ENCODE measurements at places on chromosomes 7 and 10. TPM values are rescaled to one million over a fixed set of nuclear protein-coding genes. Genes with fewer than 3 reads are reported as not detected.

GRCh38 chr7:17185690-17186070, 112.8 kb upstream of the AHR start:
- DNase-seq, result no peak

GRCh38 chr10:72027498-72027897, 60.9 kb downstream of the SPOCK2 start:
- DNase-seq, result no peak

GRCh38 chr7:8549046-8549445, 115.6 kb downstream of the NXPH1 start:
- DNase-seq, result no peak

DNA sequence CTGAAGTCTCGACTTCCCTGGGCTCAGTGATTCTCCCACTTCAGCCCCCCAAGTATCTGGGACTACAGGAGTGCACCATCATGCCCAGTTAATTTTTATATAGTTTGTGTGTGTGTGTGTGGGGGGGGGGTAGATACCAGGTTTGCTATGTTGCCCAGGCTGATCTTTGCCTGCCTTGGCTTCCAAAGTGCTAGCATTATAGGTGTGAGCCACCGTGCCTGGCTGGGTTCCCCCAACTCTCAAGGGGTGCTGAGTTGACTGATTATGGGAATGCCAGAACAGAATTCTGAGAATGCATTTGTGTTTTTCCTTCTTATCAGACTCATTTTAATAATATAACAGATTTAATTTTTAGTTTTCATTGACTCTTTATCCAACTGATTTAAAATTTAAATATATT, 19.5 kb downstream of the RPA3 start:
- no peak for DNase-seq

DNA sequence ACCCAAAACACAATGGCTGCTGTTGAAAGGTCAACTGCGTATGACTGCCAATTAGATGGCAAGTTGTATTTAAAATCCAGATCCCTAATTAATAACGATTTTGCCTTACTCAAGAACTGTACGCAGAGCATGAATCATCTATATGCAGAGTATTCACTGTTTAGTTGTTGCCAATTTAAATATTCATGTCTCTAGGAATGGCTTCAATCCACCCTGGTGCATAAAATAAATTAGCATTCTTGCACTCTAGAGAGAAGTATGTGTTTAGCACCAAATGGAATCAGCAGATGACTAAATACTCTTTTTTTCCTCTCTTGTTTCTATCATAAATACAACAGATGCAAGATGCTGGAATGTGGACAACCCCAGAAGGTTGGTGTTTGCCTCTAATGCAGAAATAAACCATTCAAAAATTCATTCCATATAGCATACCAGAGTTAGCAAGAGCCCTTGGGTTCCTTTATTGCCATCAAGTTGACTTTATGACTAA, 320.3 kb downstream of the LRRTM3 start:
- DNase-seq, result no peak

ANKRD2 gene
- total RNA-seq, result not detected

GRCh38 chr10:13673156-13673555, 86.4 kb downstream of the PRPF18 start:
- no peak for DNase-seq

DNA sequence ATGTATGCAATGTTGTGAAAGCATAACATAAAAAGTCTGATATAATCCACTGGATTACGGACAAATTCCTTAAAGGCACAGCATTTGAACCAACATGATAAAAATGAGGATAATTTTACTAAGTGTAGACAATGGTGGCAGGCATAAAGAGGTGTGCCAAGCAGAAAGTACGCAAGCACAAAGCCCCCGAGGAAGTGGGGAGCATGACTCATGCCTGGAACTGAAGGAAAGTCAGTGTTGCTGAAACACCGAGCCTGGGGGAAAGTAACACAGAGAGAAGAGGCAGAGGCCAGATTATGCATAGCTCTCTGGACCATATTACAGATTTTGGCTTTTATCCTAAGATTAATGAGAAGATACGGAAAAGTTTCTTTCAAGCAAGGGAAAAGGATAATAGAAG, 490.0 kb upstream of the PHF14 start:
- DNase-seq, result no peak

HOXA9 gene
- not detected for total RNA-seq

GRCh38 chr7:39534599-39534998, 31.6 kb upstream of the YAE1 start:
- DNase-seq, result no peak

DNA sequence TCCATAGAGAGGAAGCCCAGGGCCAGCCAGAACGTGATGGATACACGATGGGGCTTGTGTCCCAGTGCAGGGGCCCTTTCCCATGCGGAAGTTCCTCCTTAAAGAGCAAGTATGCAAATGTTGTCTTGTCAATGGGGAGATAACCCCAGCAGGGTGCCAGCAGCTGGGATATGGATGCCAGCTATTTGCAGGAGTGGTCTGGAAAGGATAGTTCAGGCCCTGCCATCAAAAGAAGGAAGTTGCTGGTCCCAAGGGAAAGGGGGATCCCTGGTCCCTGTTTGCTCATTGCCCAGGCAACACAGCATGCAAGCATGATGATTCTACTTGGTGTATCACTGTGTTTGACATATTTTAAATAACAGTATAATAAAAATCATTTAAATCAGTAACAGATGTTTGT, 73.1 kb upstream of the HECW1 start:
- no peak for DNase-seq

GRCh38 chr10:67520924-67521520, 175.0 kb downstream of the CTNNA3 start:
- DNase-seq, result peak; percentile 24

ANKRD61 gene
- total RNA-seq, result not detected

DNA sequence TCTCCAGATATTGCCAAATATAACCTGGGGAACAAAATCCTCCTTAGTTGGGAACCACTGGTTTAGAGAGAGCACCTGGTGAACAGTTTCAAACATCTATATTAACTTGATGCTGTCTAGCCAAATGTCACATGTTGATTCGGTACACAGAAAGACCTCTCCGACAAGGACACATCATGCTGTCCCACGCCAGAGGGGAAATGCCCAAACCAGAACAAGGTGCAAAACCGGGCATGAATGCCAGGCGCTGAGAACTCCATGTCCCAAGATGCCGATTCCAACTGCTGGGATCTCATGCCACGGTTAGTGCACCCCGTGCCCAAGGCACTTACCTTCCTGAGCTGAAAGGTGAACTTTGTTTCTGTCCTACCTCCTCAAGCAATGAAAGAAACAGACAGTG, 100.8 kb downstream of the SFMBT2 start:
- DNase-seq, result no peak

CADPS2 gene
- not detected for total RNA-seq

GRCh38 chr7:77276120-77276519, 76.5 kb upstream of the FGL2 start:
- DNase-seq, result no peak

DNA sequence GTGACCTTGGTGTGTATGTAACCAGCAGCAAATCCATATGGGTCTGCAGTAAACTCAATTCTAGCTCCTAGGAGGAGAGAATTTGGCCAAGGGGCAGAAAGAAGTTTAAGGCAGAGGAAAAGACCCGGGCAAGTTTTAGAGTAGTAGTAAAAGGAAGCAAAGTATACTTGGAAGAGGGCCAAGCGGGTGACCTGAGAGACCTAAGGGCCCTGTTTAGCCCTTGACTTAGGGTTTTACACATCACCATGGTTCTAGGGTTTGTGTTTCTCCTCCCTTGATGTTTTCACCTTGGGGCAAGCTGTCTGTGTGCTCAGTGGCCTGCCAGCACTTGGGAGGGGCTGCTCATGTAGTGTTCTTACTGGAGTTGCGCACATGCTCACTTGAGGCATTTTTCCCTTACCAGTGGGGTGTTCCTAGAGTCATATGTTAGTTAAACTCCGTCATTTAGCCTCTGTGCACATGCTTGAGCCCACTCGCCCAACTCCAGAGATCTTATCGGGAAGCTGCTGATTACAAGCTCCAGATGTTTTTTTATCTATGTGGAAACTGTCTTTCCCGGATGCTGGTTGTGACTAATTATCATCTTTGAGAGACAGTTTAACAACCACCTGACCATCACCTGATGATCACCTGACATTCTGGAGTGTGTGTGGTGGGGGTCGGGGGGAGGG, 137.6 kb upstream of the PRSS1 start:
- no peak for DNase-seq

TAS2R4 gene
- 0.83 TPM for total RNA-seq

- no peak for DNase-seq
These were observed 838 bp upstream of the DLX6 start for GRCh38 chr7:97004247-97005182.

GRCh38 chr10:84194424-84195043, at the start of gene CDHR1:
Gene CDHR1 (plus strand): TSS chr10:84194537. CDS start chr10:84194761, 224 bp downstream.
- no peak for DNase-seq

GRCh38 chr7:132065193-132065988, 509.0 kb upstream of the PODXL start:
- no peak for DNase-seq

PDE6C gene
- not detected for total RNA-seq

- DNase-seq, result no peak
These were observed 188.9 kb downstream of the GRID1 start for GRCh38 chr10:86177537-86178155.

GRCh38 chr7:28990200-28990960, 32.2 kb upstream of the TRIL start:
- DNase-seq, result no peak

CYP3A7 gene
- total RNA-seq, result not detected
